ENCODE measurements at places on chromosomes 12 and 14.

- no peak for DNase-seq
Measured at GRCh38 chr14:68810173-68811153, 17.6 kb upstream of the ZFP36L1 start.

GRCh38 chr12:80186727-80187217, 87.4 kb downstream of the OTOGL start:
- no peak for DNase-seq

DNA sequence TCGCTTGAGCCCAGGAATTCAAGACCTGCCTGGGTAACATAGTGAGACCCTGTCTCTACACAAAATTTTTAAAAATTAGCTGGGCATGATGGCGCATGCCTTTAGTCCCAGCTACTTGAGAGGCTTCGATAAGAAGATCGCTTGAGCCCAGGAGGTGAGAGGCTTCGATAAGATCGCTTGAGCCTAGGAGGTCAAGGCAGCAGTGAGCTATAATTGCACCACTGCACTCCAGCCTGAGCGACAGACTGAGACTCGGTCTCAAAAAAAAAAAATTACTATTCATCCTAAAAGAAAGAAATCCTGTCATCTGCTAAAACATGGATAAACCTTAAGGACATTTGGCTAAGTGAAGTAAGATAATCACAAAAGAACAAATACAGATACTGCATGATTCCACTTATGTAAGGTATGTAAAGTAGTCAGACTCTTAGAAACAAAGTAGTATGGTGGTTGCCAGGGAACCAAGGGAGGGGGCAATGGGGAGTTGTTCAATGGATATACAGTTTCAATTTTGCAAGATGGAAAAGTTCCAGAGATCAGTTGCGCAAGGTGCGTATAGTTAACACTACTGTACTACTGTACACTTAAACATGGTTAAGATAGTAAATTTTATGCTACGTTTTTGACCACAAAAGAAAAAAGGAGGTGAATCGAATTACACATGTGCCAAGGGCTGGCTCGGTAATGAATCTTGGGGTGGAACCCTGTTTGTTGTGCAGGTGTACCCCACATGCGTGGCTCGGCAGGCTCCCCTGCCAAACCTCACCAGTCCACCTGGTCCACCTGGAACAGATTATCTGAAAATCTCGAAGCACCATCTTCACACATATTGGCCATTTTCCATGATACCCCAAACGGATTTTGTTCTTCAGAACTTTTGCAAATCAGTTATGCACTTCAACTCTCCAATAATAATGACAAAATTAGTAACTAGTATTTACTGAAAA, 18.3 kb upstream of the ATP2A2 start:
- no peak for DNase-seq

- DNase-seq = no peak
Measured at GRCh38 chr12:127885954-127886750, 380.8 kb upstream of the TMEM132C start.

DNA sequence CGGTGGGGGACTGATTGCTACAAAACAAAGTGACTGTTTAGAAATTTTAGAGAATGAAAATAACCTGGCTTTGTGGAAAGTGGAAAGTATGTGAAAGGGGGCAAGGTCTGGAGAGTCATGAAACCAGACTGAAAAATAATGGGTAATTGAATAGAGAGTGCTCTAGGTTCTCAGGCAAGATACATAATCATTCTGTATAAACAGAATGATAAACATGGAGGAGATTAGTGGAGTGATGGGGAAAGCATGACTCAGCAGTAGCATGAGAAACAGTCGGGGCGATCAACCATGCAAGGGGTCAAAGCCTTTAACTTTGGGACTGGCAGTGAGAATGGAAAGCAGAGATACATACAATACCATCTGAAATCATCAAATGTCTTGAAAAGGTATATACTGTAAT, 332.5 kb downstream of the CCER1 start:
- no peak for DNase-seq

- no peak for DNase-seq
Measured at GRCh38 chr12:65470256-65470655, 191.8 kb downstream of the MSRB3 start.

GRCh38 chr12:60494244-60494643, 898.4 kb downstream of the SLC16A7 start:
- DNase-seq = no peak

DNA sequence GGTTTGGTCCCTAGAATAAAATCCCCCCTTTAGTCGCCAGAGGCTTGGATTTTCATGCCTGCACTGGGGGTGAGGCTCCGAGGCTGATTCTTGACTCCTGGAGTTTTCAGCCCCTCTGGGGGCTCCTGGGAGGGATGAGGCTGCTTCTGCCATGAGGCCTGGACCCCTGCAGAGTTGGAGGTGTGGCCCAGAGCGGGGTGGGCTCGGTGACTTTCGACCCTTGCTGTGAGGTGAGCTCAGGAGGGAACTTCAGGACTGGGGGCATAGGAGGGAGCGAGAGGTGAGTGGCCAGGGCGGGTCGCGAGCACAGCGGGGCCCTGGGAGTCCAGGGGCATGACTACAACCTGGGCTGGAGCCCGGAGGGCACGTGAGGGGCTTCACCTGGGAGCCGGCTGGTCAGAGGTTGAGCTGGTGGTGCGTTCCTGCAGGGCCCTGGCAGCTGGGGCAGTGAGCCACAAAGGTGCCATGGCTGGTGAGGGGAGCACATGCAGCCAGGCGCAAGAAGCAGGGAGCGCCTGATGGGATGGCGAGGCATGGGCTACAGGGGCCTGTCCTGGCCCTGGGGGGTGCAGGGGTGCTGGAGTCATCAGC, 168.2 kb downstream of the KIF26A start:
- no peak for DNase-seq

DNA sequence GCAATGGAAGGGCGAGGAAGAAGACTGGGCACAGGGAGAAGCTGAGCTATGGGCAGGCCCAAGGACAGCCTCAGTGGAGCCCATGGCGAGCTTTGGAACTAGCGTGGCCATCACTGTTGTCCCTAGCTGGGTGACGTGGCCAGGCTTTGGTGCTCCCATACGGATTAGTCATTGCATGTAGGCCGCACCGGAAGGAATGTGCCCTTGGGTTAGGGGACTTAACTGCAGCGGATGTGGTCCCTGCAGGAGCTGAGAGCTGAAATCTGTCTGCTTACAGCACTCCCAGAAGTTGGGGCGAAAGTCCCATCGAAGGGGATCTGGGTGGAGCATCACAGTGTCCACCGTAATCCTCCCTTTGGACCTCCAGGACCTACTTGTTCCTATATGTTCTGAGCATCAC, 133.7 kb downstream of the PAPOLA start:
- no peak for DNase-seq

GRCh38 chr14:33598582-33598981, 352.3 kb downstream of the EGLN3 start:
- DNase-seq = no peak

DNA sequence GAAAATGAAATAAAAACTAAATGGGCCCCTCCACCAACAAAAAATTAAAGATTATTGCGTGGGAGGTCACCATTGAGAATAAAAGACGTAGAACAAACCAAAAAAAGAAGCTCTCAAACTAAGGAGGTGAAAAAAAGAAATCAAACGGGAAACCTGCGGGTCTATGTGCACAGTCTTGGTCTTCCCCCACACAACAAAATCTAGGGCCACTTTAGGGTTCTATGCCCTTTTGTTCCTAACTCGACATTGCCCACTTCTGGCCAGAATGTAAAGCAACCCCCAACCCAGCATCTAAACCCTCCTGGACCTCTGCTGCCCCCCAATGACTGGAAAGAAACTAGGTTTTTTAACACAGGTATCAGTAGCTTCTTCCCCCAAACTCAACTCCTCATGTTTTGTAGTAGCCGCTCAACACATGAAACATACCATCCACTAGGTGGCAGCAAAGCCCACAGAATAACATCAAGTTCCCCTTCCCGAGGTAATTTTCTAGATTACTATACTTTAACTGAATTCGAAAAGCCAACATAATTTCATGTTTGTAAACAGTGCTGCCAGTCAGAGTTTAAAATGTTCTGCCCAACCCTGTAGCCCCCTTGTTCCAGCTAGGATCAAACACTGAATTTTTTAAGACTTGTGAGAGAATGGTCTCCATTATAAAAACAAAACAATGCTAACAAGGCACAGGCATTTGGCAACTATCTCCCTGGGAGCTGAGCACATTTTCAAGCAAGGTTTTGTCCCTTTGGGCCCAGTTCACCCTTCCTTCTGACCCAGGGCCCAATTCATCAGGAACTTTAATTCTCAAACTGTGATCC, 18.7 kb downstream of the DAD1 start:
- DNase-seq = peak; percentile 94

DNA sequence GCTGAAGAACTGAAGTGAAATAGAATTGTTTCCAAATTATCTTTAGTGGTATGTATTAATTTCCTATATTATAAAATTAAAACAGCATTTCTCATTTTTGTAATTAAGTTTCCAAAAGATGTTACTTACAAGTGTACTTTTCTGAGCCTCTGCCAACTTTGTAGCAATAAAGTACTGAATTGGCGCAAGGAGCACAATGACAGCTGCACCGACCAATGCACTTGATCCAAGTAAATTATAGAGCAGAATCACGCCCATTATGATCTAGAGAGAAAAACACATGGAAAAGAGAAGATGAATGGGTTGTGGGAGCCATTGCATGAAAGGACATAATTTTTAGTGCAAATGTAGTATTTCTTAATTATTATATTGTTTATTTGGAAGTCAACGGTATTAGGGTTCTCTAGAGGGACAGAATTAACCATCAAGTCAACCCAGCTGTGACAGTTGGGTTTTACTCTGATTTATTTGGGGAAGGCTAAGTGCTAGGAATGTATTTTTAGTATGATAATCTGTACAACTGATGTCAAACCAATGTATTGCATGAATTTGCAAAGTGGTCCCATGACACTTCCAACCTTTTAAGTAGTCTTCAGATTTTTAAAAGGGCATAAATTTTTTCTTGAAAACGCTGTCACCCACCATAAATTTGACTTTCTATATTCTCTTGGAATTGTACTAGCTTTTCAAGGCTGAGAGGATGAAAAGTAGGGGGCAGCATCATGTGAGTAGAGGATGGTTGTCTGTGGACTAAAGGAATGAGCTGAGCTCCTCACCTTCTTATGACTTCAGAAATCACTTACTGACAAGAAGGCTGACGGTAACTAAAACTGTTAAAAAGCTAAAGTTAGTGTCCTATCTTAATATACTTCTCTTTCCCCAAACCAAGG, 33.0 kb downstream of the ABCC9 start:
- no peak for DNase-seq

DNA sequence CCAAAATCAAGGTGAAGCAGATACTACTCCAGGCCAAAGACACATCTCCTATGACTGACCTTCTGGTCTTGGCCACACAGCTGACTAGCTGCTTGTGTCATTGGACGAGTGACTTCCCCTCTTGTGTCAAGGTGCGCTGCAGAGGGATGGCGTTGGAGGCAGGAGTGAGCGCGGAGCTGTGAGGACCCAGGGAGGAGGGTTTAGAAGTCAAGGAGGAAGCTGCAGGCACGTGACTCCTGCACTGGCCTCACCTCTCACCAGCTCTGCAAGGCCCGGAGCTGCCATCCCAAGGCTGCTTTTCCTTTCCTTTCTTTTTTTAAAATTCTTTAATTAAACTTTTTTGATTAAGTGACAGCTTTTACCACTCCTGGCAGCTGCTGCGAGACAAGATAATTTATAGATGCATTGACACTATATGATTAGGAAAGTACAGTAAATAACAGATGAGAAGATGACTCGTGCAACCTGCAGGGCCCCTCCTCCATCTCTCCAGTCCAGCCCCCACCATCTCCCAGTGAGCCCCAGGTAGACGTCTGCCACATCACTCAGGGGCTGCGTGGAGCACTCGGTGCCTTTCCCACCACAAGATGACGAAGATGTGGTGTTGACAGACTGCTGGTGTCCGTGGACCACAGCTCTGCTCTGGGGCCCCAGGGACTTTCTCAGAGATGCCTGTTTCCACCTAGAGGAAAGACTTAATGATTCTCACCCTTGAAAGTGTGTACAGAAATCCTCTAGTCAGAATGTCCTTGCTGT, 350.6 kb downstream of the CACNA1C start:
- no peak for DNase-seq

GRCh38 chr12:121812320-121812871, 8.6 kb downstream of the SETD1B start:
- DNase-seq = no peak

- DNase-seq = no peak
Measured at GRCh38 chr12:1466481-1467154, 127.8 kb downstream of the FBXL14 start.

DNA sequence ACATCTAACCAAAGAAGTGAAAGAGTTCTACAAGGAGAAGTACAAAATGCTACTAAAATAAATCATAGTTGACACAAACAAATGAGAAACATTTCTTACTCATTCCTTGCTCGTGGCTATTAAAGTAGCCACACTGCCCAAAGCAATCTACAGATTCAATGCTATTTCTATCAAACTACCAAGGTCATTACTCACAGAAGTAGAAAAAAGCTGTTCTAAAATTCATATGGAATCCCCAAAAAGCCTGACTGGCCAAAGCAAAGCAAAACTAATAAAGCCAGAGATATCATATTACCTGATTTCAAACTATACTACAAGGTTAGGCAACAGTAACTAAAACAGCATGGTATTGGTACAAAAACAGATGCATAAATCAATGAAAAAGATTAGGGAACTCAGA, 305.6 kb downstream of the RPAP3 start:
- DNase-seq = no peak

- no peak for DNase-seq
Measured at GRCh38 chr12:58629376-58629775, 290.9 kb downstream of the LRIG3 start.

DNA sequence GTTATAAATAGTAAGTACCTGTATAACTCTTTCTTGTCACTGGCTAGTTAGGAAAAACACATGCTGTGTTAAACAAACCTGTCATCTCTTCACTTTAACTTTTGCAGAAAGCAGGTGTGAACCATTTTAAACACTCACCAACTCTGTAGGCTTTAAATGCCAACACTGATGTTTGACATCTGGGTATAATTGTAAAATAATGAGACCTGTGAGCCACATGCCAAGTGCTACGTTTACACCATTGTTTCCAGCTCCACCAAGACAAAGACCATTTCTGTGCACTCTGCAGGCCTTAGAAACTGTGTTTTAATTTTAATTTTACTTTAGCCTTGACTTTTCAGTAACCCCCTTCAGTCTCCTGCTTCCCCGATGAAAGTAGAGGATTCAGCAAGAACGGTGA, 11.0 kb downstream of the TPH2 start:
- DNase-seq = no peak

DNA sequence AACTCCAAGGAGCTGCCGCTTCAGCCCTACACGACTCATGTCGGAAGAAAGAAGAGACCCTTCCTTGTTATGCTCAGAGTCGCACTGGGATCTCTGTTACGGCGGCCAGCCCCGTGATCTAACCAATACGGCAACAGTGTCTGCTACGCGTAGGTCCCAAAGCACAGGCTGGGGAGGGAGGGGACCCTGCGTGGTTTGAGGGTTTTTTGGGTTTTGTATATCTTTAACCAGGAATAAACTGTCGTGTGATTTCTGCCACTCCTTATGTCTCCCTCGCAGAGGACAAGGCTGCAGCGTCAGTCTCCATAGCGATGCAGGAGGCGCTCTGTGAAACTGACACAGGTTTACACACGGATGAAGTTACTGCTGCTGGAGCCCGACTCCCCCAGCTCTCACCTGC, 60.0 kb upstream of the DIO3 start:
- no peak for DNase-seq

Data from CD4-positive, alpha-beta T cell treated with Interferon alpha-2 for 1 hour (primary cell).